ENCODE measurements at places on chromosomes 1 and 21. TPM values are rescaled to one million over a fixed set of nuclear protein-coding genes. Genes with fewer than 3 reads are reported as not detected.

- DNase-seq = no peak
Observed at GRCh38 chr21:17889171-17889570, 70.0 kb upstream of the C21orf91 start.

DNA sequence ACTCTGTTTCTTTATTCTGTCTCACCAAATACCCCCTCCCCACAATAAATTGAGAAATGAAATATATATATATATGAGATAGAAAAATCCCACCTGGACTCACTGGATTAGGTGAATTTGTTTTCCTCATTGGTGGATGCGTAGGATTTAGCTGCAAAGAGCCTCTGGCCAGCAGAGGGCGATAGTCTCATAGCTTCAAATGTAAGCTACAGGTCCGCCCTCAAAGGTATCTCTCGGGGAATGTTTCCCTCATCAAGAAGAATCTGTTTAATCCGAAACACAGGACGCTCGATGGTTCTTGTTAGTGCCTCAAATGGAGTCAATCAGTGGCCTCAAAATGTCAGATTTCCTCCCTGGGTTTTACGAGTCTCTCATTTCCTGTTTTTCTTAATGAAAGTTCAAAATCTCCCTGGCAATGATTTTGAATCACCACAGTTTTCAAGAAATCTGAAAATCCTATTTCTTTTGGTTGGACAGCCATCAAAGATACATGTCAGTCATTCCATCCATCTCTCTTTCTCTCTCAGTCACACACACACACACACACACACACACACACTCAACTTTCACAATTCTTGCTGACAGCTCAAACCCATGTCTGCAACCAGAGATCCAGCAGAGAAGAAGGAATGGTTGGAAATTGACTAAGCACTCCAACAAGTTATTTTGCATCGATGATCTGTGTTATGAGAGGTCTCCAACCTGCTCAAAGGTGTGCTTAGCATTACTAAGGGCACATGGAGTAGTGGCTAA, 13.9 kb upstream of the CAMK1G start:
- DNase-seq = peak; percentile 48

DNA sequence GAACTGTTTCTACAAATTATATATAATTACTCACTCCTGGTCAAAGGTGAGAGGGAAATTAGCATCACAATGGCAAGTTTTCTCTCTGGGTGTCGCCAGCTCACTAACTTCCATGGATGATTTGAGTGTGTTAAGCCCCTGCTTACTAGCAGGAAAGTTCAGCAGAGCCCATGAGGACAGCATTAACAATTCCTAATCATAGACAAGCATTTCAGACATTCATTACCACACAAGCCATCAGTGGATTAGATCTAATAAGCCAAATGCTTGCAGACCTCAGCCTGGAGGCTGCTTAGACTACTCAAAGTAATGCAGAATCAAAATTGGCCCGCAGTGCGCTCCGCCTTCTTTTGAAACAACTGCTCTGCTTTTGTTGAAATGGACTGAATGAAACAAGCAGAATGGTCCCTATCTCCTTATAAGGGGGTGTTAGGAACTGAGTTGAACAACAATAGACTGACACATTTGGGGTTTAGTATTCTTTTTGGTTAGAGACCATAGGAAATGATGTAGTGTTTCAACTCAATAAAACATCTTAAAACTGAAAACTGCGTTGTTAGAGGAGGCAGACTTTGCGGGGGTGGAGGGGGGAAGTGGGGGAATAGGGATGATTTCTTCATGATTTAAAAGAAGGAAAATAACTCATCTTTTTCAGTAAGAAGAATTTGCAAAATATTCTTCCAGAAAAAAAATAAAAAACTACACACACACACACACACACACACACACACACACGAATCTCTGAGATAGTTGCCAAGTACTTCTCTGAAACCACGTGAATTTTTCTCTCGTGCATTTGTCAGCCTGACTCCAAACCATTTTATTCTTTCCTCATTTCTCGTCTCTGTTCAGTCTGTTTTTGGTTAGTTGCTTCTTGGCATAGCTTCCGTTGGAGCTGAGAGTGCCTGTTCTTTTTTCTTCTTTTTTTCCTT, 54.6 kb downstream of the GORAB start:
- DNase-seq = no peak

DNA sequence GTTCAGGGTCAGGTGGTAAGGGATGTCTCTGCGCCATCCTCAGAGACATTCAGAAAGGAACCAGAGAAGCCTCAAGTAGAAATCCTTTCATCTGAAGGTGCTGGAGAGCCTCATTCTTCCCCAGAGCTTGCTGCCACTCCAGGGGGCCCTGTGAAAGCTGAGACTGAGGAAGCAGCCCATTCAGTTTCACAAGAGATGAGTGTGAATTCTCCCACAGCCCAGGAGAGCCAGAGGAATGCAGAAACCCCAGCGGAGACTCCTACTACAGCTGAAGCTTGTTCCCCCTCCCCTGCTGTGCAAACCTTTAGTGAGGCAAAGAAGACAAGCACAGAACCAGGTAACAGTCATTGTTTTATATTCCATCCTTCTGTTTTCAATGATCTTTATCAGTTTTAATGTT, 38.7 kb downstream of the ZBTB40 start:
- DNase-seq = no peak

DNA sequence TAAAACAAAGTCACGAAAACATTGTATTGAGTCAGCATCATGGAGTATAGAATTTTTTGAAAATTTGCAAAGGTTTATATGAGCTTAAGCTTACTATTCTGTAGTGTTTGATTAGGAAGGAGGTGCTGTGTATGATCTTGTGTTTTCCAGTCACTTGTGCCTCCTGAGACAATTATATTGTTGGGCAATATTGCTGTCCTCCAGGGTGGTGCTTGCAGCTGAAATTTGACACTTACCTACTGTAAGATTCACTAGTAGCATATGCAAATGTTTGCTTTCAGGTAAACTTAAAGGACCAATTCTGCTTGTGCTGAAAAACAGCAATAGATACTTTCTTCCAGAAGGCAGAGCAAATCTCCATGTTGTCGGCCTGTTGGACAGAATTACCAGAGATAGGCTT, 268.0 kb downstream of the TGFB2 start:
- no peak for DNase-seq

- DNase-seq = no peak
Observed at GRCh38 chr1:9166289-9167235, 37.7 kb upstream of the GPR157 start.

DNA sequence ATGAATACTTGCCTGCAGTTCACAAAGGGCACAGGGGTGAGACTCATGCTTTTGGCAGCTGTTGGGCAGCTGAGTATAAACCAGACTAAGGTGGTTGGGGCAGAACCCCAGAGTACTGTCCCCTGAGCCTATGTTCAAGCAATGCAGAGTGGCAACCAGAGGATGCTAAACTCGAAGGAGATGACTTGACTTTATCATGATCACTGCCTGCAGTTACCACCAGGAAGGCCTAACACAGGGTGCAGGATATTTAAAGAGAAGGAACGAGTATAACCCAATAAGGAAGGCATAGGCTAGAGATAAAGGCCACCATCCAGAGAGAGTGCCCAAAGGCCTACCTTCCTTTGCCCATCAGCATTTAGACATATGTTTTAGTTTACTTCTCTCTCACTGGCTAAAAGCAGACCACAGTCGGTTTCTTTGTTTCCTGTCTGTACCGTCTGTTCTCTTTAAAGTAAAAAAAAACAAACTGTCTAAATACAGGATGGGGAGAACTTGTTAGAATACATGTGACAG, 83.3 kb downstream of the MPZL1 start:
- DNase-seq = no peak

DNA sequence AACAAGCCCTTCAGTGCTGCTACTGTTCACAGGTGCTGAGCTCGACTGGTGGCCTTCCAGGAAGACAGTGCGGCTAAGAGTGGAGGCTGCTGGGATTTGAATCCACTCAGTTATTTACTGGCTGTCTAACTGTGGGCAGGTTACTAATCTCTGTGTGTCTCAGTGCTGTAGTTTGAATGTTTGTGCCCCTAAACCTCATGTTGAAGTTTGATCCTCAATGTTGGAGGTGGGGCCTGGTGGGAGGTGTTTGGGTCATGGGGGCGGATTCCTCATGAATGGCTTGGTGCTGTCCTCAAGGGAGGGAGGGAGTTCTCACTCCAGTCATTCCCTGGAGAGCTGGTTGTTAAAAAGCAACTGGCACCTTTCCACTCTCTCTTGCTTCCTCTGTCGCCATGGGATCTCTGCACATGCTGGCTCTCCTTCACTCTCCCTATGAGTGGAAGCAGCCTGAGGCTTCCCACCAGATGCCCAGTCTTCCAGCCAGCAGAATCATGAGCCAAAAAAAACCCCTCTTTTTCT, 334.8 kb downstream of the RPS6KC1 start:
- DNase-seq = no peak

GRCh38 chr1:70778934-70779333, 268.7 kb downstream of the PTGER3 start:
- DNase-seq = no peak

- no peak for DNase-seq
Observed at GRCh38 chr1:238439511-238439910, 548.8 kb upstream of the ZP4 start.

- DNase-seq = no peak
Observed at GRCh38 chr1:19179597-19180264, 30.3 kb downstream of the UBR4 start.

DNA sequence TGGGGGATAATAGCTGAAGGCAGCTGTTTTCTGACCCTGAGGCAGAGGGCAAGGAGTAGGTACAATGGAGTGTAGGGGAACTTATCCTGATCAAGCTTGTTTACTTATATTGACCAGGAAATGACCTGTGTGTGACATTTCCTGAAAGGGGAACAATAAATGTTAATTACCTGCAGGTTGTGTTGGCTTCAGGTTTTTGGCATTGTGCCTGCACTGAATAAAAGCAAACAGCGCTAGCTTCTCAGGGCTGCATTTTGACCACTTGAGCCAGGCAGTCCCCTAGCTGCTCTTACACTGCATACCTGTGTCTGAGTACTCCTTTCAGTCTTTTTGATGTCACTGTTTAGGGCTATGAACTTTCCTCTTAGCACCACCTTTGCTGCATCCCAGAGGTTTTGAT, 40.6 kb downstream of the DRAM2 start:
- no peak for DNase-seq

DNA sequence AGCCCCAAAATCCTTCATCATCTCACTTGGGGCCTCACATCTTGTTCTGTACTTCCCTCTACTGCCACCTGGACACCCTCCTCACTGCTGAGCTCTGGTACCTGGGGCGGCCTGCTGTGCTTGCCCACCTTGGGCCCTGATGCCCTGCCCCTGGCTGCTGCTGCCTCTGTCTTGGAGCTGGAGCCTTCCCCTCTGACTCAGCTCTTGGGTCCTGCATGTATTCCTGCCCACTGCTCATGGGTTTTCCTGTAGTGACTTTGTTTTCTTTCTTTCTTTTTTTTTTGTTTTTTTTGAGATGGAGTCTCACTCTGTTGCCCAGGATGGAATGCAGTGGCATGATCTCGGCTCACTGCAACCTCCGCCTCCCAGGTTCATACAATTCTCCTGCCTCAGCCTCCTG, 37.5 kb downstream of the TRAPPC10 start:
- DNase-seq = no peak

DNA sequence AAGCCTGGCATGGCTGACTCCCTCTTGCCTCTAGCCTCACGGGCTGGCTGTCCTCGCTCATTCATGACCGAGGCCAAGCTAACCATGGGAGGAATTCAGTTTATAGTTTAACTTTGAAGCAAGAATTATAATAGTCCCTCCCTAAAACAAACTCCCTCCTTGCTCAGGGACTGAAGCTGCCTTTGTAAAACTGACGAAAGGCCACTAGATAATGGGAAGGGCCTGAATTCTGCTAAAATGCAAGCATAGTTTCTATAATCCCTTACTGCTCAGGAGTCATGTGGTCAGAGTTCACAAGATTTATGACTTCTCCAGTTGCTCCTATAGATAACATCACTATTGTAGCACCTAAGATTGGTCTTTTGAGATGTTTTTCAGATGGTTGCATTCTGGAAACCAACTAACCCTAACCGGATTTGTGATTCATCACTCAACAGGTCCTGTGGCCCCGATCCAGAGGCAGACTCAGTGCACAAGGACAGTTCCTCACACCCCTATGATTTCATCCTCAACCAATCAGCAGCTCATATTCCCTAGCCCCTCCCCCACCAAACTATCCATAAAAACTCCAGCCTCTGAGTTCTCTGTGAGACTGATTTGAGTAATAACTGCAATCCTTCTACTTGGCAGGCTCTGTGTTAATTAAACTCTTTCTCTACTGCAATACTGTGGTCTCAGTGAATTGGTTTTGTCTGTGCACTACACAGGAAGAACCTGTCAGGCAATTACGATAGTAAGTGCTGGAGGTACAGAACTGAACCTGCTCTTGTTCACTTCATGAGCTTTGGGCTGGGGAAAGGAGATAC, 26.4 kb downstream of the HHIPL2 start:
- no peak for DNase-seq

GRCh38 chr1:223876590-223876989, 30.8 kb upstream of the TP53BP2 start:
- DNase-seq = no peak

DNA sequence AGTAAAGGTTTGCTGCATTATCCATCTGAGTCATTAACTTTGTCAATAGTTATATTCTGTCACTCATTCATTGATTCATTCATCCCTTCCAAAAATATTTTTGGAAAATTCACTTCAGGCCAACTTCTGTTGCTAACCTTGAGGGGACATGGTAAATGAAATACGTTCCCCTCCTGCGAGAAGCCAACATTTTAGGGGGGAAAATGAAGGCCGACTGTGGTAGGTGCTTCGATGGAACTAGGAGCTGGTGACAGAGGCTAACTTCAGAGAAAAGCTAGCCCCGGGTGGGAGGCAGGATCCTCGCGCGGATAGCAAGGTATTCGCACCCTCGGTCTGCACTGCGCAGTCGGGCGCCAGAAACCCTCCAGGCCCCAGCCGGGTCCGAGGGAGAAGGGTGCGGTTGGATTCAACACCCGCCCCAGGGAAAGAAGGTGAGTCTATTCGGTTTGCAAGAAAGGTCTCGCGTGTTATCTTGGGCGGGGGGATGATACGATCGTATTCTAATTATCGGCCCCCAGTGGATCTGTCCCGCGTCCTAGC, 646 bp upstream of the RRP15 start:
- no peak for DNase-seq

DNA sequence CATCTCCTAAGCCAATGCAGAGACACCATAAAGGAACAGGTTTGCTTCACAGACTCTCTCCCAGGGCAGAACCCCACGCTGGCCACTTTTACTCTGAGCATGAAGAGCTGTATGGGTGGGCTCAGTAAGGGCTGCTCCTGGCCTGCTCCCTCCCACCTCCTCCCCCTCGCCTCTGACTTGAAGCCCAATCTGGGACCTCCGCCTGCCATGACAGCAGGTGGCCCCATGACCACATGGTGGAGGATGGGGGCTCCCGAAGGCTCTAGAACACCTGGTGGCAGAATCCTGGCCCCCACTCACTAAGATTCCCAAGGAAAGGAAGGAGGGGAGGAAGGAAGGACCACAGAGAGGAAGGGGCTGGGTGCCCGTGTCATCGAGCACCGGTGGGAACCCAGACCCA, 23.7 kb downstream of the CASZ1 start:
- no peak for DNase-seq

The SH2D1B gene
- total RNA-seq = not detected

The AZIN2 gene
- total RNA-seq = 2.1 TPM

The BOLA1 gene
- total RNA-seq = 28.4 TPM

The PADI2 gene
- not detected for total RNA-seq

The DMRTA2 gene
- total RNA-seq = not detected

The AQP10 gene
- not detected for total RNA-seq

The CFAP107 gene
- not detected for total RNA-seq

The PDXK gene
- 96.7 TPM for total RNA-seq

The ZFP69B gene
- total RNA-seq = 5.9 TPM

The TFF1 gene
- not detected for total RNA-seq

The SPRR2E gene
- not detected for total RNA-seq

The CADM3 gene
- total RNA-seq = not detected

The S100A7 gene
- total RNA-seq = not detected

The KLHDC9 gene
- total RNA-seq = 0.49 TPM

The CGN gene
- 1.1 TPM for total RNA-seq

Measured in CD8-positive, alpha-beta memory T cell (primary cell).